NCI-H1436 (cell line): ENCODE measurements at places on chromosomes 3 and 15.
A peak's percentile ranks its signal among the peaks of the same experiment; 100 is the strongest.

DNA sequence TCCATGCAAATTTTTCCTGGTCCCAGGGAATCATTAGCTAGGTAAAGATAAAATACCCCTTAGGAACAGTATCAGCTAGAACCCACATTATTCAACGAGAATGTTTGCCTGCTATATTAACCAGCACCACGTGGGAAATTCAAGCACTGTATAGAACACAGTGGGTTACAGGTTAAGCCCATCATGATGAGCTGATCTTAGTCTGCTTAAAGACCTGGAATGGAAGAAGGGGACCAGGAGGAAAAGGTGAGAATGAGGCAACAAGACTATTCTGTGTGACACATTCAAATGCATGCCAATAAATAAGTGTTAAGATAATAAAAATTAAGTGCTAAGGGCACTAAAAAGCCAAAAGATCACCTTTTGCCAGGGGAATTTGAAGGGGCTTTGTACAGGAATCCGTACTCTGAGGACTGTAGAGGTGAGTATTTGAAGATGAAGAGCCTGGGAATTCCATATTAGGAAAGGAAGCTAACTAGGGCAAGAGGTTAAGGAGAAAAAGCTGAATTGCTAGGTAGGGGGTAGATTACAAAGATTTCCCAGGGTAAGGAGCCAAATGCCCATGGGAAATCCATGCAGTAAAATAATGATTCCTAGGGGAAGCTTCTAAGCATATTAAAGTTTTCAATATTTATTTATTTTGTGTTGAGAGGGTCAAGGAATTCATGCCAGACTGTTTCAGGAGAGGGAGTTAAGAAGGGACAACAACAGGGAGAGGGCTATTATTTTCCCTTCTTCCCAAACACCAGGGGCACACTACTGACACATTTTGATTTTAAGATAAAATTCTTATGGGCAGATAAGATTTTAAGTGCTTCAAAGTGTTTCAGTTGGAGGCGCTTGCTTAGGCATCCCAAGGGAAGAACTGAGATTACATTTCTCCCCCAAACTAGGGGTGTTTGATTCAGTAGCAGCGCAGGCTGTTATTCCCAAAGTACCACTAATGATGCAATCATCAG is 2.3 kb upstream of the MED12L start:
- peak; percentile 14 for DNase-seq

DNA sequence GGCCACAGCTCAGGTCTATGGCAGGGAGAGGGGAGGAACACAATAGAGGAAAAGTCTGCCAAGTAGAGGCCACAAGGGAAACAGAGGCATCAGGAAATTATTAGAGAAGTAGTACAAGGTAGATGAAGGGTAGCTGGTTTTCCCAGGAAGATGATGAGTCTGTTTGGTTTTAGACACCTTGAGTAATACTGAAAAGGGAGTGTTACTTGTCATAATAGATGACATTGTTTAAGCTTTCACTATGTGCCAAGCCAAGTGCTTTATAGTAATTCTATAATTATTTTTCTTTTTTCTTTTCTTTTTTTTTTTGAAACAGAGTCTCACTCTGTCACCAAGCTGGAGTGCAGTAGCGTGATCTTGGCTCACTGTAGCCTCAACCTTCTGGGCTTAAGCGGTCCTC is 13.7 kb downstream of the PXK start:
- DNase-seq, result no peak

- DNase-seq, result no peak
Measured at GRCh38 chr15:39584662-39585388, 3.9 kb downstream of the THBS1 start.

DNA sequence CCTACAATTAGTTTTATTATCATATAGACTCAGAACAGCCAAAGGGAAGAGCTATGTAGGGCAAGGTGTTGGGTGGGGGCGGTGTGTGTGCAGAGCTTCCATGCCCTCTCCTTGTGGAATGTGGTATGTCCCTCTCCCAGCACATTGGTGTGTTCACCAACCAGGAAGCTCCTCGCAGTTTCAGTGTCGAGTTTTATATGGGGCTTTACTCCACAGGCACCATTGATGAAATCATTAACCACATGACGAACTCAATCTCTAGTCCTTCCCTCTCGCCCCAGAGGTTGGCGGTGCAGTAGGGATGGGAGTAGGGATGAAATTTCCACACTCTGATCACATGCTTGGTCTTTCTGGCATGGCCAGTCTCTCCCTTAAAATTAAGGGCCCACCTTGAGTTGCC is 13.6 kb upstream of the SRP14 start:
- no peak for DNase-seq

- no peak for DNase-seq
Measured at GRCh38 chr3:194556086-194557056, 69.6 kb upstream of the ATP13A3 start.

DNA sequence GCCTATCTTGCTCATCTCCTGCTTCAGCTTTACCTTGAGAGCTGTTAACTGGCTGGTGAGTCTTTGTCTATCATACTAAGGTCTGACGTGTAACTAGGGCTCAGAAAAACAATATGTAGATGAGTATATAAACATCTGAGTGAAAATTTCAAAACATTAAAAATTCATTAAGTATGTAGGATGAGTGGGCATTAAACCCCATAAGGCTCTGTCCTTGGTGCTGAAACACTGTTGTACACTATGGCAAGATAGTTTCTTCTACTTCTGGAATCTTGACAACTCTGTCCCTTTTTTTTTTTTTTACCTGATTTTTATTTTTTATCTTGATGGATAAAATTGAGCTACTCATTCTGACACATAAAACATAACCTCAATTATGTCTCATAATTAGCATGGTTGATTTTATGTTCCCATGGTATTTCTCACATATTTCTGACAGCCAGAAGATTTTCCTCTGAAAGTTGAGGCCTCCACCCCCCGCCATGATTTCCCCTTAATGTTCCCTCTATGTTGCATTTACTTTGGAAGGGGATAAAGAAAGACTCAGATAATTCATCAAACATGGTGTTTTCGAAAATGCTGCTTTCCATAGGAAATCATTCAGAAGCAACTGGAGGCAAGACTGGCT is 54.3 kb downstream of the DGKG start:
- DNase-seq, result no peak

DNA sequence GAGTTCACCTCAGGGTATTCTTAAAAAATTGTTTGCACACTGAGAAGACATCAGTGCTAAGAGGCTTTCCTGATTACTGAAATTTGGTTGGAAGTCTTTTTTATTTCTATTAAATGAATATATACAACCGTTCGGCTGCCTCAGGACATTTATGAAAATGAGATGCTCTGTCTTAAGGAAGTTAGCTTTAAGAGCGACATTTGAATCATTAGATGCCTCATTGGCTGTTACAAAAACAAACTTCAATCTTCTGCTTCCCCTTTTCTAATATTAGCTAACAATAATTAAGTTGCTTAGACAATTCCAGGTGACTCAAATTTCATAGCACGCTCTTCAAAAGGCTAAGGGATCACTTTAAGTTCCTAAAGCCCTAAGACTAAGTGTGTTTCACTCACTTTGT is 673.7 kb downstream of the FHIT start:
- no peak for DNase-seq

- peak; percentile 39 for DNase-seq
Measured at GRCh38 chr3:115418583-115418982, 204.7 kb upstream of the GAP43 start.

DNA sequence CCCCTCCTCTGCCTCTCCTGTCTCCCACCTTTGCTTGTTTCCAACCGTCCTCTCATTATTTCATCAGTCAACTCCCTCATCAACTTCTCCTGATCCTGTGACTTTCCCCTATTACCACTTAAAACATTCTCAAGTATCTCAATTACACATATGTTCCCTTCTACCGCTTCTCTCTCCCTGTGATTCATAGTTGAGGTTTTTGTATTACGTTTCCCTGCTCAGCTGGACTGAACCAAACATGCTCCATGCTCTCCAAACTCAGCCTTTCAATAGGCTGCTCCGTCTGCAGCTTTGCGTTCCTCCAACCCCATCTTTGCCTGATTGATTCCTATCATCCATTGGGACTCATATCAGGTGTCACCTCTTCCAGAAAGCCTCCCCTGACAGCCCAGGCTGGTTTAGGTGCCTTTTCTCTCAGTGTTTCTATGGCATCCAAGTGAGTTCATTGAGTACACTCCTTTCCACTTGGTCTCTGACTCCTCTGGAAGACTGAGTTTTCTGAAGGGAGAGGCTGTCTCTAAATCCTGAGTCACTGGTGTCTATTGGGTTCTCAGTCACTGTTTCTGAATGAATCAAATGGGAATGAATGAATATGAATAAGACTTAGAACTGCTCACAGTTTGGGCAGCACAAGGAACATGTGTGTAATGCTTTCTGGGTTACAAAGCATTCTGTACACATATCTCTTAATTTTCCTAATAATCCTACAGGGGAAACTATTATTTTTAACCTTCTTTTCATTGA is 56.4 kb downstream of the PLD1 start:
- no peak for DNase-seq

GRCh38 chr3:13018043-13018451 is 55.2 kb downstream of the IQSEC1 start:
- no peak for DNase-seq

GRCh38 chr3:132596326-132596725 is 744 bp upstream of the ACKR4 start:
- no peak for DNase-seq

GRCh38 chr3:50525987-50526386 is 22.6 kb upstream of the CACNA2D2 start:
- no peak for DNase-seq
